ENCODE measurements at places on chromosomes 3 and 15.
A peak's percentile ranks its signal among the peaks of the same experiment; 100 is the strongest.

DNA sequence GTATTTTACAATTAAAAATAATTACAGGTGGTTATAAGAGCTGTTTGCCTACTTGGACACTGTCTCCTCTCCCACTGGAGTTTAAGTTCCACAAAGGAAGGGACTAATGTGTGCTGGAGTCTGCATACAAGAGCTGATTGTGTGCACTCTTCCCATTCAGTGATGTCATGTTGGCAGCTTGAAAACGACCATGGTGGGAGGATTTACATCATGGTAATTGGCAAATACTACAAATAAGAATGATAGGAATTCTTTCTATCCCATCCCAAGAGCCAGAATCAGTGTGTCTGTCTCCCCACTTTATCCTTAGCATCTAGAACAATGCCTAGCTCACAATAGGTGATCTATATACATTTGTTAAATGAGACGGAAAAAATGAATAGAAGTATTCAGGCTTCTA lies 14.1 kb downstream of the ITGA11 start:
- DNase-seq, result no peak

GRCh38 chr3:138686771-138687221 lies 78.2 kb downstream of the FAIM start:
- peak; percentile 60 for DNase-seq

DNA sequence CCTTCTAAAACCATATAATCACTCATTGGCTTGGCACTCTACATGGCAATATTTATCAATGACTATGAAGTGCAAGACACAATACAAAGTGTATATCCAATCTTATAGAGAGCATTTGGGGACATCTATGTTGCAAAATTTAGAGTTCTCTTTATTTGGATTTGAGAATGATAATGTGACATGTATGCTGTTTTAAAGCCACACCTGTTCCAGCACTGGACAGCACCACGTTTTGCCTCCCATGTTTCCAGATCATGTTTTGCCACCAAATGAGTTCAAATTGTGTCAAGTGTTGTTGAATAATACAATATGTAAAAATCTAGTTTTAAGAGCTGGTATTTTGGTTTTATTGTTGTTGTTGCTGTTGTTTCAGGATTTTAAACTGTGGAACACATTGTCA lies 33.3 kb upstream of the GOLGA8A start:
- no peak for DNase-seq

DNA sequence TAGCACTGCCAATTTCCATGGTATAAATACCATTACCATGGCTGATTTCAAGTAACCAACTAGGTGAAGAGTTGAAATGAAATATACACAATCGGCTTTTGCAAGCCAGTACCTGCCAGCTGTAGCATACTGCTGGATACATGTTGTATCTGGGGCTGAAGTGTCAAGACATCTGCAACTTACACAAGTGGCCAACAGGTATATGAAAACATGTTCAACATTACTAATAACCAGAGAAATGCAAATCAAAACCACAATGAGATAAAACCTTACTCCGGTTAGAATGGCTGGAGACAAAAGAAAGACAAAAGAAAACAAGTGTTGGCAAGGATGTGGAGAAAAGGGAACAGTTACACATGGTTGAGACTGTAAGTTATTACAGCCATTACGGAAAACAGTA lies 11.6 kb downstream of the ATOSA start:
- no peak for DNase-seq

DNA sequence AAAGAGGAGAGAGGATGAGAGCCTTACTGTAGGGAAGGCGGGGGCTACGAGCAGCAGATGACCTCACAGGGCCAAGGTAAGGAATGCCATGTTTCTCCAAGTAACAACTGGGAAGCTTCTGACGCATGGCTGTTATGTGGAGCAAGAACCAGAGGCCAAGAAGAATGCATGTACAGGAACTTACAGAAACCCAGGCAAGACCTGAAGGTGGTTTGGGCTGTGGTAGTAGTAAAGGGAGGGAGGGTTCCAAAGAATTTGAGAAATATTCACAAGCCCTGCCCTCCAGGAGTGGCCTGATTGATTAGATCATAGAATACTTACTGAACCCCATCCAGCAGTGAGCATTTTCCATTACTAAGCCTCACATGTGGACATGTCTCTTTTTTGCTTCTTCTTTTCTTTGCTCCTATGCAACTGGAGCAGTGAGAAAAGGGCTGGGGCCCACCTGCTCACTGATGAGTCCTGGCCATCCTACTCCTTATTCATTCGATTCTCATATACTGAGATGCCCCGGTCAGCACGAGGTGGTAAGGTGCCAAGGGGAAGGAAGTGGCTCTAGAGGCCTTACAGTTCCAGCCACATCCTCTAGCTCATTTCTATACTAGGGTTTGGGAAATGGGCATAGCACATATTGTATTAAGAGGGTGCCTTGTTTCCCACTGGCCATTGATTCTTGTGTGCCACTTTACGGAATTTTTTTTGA lies 8.3 kb upstream of the SLC12A8 start:
- DNase-seq, result no peak

DNA sequence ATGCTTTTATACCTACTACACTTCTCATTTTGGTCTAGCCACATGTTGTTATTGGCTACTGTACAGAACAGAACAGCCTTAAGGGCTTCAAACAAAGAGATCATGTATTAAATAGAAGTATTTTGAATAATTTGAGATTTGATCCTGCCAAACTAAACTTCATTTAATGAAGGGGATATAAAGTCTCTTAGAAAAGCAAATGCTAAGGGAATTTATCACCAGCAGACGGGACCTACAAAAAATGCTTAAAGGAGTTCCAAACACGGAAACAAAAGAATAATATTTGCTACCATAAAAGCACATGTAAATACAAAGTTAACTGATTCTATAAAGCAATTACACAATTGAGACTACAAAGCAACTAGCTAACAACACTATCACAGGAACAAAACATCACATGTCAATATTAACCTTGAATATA lies 23.6 kb upstream of the FMN1 start:
- peak; percentile 69 for DNase-seq

DNA sequence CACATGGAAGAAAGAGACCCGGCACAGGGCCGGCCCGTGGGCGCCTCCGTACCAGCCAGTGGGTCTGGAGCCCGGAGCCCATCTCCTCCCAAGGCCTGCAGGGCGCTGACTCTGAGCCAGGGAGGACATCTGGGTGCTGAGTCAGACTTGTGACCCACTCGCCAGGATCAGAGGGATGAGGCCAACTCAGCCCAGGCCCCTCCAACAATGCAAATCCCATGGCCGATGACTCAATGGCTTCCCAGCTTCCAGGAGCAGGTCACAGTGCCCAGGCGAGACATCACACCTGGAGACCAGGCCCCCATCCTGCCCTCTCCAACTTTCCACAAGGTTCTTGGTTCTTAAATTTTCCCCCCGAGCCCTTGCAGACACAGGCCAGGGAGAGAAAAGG lies 95.1 kb downstream of the LRIG1 start:
- DNase-seq, result no peak

- DNase-seq, result no peak
Observed at GRCh38 chr3:186669378-186670084, 3.7 kb downstream of the HRG start.

- DNase-seq, result peak; percentile 28
Observed at GRCh38 chr3:48548729-48549705, 7.6 kb downstream of the PFKFB4 start.

- no peak for DNase-seq
Observed at GRCh38 chr3:177545964-177546363, 348.7 kb upstream of the TBL1XR1 start.

DNA sequence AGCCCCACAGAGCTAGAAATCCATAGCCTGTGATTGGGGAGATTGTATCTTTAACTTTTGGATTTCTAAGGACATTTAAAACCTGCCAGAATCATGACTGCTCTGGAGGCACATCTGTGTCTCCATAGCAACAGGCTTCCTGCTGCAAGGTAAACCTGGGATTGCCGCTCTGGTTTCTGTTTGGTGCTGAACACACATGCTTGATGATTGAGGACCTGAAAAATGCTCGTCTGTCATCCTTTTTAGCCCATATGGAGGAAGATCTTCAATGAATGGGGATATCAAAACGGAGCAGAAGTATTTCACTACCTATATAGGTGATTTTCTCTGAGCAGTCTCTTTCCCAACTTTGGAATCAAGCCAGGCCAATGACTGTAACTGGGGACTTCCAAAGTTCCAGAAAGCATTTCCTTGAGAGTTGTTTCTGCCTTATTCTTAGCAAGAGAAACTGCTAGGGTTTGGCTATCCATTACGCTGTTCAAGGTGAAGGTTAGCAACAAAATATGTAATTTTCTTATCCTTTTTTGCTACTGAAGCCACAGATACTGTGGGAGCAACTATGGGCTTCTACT lies 96.5 kb upstream of the TNIK start:
- DNase-seq, result peak; percentile 37

DNA sequence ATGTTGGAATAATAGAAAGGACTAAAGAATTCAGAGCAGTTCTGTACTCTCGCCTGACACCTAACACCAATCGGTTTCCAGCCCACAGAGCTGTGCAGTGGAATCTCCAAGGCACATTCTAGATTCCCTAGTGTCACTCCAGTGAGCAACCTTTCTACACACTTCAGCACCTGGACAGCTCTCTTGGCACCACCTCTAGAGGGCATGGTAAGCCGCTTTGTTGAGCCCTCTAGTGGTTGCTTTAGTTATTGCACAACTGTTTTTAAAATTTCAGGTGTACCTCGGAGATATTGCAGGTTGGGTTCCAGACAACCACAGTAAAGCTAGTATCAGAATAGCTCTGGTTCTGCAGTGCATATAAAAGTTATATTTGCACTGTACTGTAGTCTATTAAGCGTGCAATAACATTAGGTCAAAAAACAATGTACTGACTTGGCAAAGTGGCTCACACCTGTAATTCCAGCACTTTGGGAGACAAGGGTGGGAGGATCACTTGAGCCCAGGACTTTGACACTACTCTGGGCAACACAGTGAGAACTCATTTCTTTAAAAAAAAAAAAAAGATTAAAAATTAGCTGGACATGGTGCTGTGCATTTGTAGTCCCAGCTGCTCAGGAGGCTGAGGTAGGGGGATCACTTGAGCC lies 26.5 kb upstream of the ERC2 start:
- DNase-seq, result peak; percentile 69

GRCh38 chr15:66486887-66487286 lies 10.7 kb downstream of the SNAPC5 start:
- no peak for DNase-seq

DNA sequence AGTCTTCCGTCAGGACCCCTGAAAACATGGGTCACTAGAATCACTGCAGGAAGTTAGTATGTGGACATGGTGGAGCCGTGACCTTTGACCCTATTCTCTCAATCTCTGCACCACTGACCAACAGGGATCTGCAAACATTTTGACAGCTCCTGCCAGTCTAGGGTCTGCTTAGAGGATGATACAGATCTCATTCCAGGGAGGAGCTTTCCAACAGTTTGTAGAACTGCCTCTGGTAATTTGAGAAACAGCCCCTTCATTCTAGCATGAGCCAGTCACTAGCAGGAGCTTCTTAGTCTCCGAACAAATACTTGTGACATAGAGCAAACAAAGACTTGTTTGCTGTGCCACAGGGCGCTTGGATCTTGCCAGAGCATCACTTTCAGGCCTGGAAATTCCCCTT lies 270.3 kb upstream of the CFAP20DC start:
- peak; percentile 85 for DNase-seq

- no peak for DNase-seq
Observed at GRCh38 chr15:87263296-87263695, 993.2 kb downstream of the NTRK3 start.

DNA sequence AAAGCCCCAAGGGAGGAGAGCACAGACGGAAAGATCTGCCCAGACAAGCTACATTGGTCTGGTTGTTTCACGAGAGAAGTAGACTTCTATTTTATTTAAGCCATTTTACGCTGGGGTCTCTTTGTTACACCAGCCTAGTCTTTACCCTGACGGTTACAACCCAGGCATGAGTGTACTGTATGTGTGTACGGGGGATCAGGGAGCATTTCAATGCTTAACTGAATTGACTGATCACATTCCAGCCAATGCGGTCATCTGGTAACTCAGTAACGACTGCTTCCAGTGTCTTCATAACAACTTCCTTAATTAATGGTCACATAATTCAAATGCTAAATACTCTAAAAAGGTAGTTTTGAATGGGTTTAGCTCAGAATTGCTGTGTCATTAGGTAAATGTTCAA lies 288.6 kb downstream of the FOXP1 start:
- DNase-seq, result no peak

GRCh38 chr3:127948211-127948610 lies 33.2 kb downstream of the KBTBD12 start:
- DNase-seq, result no peak

DNA sequence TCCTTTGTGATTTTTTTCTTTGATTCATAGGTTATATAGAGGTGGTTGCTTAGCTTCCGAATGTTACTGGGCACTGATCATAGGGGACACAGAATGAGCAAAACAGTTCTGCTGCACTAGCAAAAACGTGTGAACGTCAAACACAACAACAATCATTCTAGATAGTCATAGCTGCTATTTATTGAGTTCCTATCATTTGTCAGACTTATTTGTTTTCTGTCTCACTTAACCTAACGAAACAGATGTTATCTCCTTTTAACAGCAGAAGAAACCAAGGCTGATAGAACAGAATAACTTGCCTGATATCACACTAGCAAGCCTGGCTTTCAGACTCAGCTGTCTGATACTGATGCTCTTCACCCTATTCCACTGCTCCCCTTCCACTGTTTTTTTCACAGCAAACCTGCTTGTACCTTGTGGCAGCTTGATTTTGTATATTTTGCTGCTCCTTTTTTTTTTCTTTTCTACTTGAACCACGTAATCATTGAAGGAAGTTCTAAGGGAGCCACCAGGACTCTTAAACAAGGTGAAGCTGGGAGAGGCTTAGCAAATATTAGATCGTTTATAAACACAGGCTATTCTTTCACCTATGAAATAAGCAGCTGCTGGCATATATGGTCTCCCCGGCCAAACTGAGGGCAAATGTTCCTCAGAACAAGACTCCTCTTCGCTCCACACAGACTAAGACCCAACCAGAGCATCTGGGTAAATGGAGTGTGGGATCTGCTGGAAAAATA lies 78.8 kb downstream of the MCF2L2 start:
- no peak for DNase-seq

GRCh38 chr3:169218314-169218983 lies 445.1 kb downstream of the MECOM start:
- peak; percentile 77 for DNase-seq

- no peak for DNase-seq
Observed at GRCh38 chr15:58628206-58628947, 121.1 kb downstream of the ADAM10 start.

DNA sequence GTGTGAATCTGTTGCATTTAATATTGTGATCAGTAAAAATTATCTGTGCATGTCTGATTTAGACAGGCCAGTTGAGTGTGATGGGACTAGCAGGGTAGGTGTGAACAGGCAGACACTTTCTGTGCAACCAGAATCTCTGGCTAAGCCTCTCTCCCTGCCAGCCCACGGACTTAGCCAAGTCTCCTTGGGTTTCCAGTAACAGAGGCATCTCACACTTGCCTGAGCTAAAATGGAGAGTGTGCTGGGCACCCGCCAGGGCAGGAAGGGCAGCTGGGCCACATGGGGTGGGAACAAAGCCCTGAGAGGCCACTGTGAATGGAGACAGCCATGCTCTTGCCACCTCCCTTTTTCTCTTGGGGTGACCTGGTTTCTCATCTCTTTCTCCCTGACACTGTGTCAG lies 12.5 kb upstream of the RPS27L start:
- no peak for DNase-seq

Data from T47D (cell line).